CD4-positive, alpha-beta T cell (primary cell): ENCODE measurements at places on chromosomes 11 and 22.

DNA sequence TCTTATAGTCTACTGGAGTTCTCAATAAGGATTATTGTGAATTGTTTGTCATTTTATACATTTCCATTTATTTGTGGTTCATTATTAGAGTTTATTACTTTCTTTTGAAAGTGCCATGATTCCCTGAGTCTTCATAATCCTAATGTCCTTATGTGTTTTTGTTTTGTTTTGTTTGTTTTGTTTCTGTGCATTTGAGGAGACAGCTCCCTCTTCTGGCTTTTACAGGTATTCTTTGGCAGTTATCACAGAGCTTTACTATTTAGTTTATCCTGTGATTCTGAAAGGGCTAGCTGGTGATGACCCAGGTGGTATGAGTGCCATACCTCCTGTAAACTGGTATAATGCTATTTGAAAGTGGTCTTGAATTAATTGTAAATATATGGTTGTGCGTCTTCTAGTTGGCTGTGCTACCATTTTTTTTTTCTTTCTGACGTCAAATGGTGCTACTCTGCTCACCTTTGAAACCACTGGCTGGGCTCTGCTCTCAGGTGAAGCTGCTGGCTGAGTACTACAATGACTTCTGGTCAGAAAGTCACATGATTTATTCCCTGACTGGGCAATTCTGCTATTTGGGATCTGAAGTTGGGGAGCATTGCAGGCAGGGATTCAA is 751.2 kb downstream of the JRKL start:
- DNase-seq = no peak

DNA sequence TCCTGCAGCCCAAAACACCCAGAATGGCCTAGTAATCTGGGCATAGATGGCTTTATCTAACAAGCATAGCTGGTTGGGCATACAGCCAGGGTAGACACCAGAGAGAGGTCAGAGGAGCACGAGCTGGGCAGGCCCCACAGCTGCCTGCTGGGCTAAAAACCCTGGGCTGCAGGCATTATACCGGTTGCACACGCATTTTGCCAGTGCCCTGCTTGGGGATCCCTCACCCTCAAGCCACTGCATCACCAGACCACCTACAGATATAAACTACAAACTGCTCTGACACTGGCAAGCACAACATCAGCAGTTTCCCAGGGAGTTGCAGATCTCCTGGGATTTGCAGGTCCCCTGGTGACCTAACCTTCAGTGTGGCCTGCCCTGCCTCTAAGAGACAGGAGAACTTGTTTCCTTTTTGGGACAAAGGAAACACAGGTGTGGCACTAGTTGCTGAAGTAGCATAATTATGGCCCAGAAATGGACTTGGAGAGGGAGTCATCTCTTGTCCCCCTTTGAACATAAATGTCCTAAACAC is 79.1 kb upstream of the SC5D start:
- no peak for DNase-seq

GRCh38 chr11:37963440-37963839 is 1365.4 kb upstream of the RAG2 start:
- DNase-seq = no peak

DNA sequence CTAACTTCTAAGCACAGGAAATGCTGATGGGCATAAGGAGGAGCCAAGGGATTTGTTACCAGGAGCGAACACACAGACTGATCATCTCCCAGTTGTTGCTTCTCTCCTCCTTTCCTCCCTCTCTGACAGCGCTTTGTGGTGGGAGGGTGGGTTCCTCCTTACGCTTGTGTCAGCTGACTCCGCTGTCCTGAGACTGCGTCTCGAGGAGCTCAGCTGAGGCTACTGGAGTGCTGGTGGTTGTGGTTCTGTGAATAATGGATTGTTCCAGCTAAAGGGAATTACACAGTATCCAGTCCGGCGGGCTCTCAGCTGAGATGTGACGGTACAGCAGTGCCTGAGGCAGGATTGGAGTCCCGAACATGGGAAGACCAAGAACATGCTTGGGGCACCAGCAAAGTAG is 113.4 kb downstream of the CTNND1 start:
- no peak for DNase-seq

DNA sequence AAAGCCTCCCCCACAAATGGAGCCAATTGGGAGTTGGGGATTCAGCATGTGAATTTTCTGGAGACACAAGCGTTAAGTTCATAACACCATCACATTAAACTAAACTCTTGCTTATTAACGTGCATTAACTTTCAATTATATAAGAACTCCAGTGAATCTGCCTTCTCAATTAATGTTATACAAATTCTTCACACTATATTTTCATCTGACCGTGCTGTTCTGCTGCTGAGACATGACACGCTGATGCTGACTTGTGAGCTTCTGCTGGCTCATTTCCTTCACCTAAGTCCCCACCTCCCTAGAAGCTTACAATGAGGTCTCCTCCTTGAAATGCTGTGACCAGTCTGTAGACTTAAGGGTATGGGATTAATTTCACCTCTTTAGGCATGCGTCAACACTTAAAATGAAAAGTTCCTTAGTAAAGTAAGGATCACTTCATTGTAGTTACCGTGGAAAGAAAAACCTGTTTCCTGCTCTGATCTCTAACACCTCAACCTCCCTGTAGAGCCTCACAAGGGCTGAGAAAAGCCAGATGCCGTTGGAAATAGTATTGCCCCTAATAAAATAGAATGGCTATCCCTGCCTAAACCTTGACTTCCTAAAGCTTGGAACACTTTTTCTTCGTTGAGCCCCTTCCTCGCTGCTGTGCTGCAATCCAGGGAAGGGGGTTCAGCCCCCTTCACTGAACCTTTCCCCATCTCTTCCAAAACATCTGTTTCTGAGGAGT is 2.2 kb downstream of the HBG2 start:
- no peak for DNase-seq

- DNase-seq = no peak
Observed at GRCh38 chr11:113725407-113725806, 19.3 kb upstream of the TMPRSS5 start.

DNA sequence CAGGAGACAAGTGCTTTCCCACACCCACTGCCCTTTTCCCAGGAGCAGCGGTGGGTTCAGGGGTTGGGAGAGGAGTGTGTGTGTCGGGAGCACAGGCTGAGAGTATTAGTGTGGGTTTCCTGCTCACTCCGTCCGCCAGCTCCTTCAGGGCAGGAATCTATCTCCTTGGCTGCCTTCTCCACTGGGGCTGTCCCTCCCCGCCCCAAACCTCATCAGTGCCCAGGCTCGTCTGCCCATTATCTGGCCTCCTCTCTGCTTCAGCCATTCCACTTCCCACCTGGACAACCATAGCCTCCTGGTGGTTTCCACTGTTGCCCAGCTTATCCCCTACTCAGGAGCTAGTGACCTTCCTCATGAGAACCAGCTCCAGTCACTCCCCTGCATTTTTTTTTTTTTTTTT is 19.9 kb downstream of the ASPHD2 start:
- no peak for DNase-seq

- DNase-seq = no peak
Observed at GRCh38 chr11:14480716-14481115, 18.9 kb downstream of the COPB1 start.

DNA sequence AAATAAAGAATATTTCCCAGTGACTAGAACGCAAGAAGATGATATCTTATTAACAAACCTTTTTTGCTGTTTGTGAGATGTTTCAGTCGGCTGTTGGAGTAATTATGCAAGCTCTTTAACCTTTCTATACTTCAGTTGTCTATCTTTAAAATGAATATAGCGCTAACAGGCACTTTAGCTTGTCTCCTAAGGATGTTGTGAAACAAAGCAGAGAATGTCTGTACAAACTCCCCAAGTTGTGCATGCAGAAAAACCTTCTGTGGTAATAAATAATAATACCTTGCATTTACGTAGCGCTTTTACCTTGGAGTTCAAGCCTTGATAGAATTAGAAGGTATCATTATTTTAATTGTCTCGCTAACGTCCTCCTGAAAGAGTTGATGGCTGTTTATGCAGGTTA is 1.9 kb upstream of the KDM2A start:
- no peak for DNase-seq

DNA sequence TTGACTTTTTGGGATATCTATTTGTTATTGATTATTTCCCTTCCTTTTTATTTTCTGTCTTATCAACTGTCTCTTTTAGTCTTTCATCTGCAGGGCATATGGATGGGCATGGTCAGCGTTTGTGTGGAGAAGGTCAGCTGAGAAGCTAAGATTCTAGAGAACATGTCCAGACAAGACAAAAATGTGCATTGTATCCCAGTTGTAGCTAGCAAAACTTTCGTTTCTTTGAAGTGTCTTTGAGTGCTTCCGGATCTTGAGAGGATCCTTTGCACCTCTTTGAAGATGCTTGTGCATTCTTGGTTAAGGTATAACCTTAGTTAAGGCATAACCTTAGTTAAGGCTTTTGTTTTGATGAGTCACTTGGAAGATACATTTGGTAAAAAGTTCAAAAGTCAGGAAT is 329.9 kb upstream of the LRRC4C start:
- no peak for DNase-seq

- DNase-seq = no peak
Observed at GRCh38 chr22:24049211-24049610, 38.1 kb downstream of the CABIN1 start.

DNA sequence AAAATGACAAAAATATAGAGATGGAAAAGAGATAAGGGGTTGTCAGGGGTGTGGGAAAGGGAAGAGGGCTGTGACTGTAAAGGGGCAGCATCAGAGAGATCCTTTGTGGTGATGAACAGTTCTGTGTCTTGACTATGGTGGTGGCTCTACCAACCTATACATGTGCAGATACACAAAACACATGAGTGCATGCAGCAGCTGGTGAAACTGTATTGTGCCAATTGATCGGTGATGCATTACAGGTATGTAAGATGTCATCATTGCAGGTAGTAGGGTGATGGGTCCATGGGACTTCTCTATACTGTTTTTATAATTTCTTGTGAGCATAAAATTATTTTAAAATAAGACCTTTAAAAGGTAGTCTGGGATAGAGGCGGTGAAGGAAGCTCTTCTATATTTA is 24.1 kb upstream of the ZDHHC13 start:
- DNase-seq = no peak

- no peak for DNase-seq
Observed at GRCh38 chr22:25369041-25369440, 149.6 kb downstream of the CRYBB2 start.

DNA sequence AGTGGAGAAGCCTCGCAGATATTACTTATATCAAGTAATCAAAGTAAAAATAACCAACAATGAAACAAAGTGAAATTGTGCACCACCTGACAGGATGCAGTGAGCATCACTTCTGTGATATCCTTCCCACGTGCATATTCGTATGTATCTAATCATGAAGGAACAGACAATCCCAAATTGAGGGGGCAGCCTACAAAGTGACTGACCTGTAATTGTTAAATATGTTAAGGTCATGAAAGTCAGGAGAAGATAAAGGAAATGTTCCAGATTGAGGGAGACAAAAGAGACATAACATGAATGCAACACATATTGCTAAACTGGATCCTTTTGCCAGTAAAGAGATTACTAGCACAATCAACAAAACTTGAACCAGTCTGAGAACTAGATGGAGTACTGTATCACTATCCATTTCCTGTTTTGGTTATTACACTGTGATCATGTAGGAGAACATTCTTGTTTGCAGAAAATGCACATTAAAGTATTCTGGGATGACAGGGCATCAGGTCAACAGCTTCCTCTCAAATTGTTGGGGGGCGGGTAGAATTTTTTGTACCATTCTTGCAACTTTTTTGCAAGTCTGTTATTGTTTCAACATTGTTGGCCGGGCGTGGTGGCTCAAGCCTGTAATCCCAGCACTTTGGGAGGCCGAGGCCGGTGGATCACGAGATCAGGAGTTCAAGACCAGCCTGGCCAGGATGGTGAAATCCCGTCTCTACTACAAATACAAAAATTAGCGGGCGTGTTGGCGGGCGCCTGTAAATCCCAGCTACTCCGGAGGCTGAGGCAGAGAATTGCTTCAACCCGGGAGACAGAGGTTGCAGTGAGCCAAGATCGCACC is 2.0 kb downstream of the SBF2 start:
- DNase-seq = no peak

GRCh38 chr11:76699451-76700091 is 29.0 kb upstream of the LRRC32 start:
- no peak for DNase-seq

DNA sequence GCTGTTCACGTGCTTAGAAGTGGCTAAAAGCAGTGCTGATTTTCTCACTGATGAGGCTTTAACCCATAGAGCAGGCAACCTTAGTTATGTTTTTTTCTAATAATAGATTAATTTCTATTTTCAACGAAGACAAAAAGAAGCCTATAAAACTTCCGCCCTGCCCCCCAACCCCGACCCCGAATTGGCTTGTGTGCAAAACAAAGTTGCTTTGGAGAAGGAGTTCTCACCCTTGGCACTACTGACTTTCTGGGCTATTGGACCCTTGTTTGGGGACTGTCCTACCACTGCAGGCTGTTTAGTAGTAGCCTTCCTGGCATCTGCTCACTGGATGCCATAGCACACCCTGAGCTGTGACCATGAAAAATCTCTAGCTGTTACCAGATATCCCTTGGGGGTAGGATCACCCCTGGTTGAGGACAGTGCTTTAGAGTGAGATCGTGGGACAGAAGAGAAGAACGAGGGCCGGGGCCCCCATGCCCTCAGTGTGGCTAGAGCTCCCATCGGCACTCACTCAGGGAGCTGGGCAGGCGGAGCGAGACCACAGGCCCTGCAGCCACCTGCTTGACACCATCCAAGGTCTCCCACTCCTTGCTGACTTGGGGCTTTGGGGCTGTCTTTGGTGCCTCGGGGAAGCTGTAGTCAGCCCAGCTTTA is 16.9 kb downstream of the SLC37A2 start:
- no peak for DNase-seq

- DNase-seq = no peak
Observed at GRCh38 chr22:37169947-37170688, 17.9 kb downstream of the C1QTNF6 start.

- DNase-seq = no peak
Observed at GRCh38 chr22:32880061-32880460, 78.6 kb downstream of the TIMP3 start.

DNA sequence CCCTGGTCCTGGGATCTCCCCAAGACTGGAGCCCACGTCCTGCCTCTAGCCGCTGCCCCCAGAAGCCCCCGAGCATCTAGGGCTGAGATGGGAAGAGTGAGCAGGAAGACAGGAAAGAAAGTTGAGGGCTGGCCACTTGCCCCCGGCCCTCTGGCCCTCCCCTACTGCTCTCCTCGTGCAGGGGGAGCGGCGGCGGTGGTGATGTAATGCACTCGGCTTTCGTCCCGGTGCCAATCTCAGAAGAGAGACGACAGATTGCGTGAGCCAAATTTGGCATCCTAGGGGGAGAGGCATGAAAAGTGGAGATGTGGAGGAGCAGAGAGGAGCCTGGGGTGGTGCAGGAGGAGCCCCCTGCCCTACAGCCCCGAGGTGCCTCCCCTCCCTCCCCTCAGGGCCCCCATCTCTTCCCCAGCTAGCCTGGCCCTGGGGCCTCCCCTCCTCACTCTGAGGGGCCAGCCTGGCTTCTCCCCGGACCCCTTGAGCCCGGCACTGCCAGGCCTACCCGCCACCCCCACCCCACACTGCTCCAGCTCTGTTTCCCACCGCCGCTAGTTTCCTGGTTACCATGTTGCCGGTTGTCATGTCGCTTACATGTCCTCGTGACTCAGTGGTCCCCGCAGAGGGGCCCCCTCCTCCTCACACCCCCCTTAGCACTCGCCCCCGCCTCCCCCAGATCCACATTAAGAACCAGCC is 2.5 kb downstream of the KCNJ4 start:
- no peak for DNase-seq
